ENCODE measurements at places on chromosomes 5 and 9.

- no peak for DNase-seq
These were observed 74.9 kb downstream of the C9orf152 start for GRCh38 chr9:110133059-110133458.

- DNase-seq = peak; percentile 71
These were observed 513 bp downstream of the FAM193B start for GRCh38 chr5:177553671-177554429.

- no peak for DNase-seq
These were observed 586.2 kb upstream of the PTGER4 start for GRCh38 chr5:40093550-40093949.

DNA sequence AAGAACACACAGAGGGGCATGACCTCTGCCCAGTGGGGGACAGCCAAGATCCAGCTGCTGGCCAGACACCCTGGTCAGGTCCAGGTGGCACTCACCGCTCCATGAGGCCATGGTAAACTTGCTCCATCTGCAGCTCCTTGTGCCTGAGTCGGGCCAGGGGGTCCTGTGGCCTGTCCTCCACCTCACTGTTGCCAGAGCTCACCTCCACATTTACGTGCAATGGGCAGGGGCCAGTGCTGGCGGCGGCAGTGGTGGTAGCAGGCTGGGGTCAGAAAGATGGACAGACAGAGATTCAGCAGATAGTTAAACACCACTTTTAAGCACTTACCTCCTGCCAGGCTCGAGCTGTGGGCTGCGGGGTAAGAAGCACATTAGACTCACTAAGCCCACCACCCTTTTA lies 28.0 kb downstream of the AKNA start:
- no peak for DNase-seq

DNA sequence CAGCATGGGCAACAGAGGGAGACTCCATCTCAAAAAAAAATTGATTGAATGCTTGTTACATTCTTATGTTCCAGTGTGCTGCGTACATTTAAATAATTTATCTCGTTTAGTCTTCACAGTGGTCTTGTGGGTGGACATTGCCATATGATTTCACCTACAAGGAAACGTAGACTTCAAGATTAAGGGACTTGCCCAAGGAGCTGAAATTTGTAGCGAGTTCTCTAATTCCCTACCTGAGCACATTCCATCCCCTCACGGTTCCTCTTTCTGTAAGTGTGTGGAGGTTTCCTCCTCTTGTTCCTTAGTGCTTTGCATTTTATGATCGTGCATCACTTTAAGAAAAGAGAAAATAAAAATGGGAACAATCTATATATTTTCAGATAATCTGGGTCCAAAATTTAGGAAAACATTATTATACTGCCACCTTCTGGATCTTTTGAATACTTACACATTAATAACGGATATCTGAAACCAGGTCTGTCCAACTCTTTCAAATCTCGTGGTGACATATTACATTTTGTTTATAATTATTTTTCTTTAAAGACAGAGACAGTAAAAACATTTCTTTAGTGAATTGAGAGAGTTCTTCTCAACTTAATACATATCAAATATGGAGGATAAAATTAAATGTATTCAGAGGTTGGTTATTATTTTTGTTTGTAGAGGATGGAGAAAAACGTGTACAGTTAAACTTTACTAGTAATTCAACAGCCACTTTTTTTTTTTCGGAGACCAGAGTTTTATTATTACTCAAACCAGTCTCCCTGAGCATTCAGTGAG lies 29.9 kb upstream of the C7 start:
- DNase-seq = no peak

- no peak for DNase-seq
These were observed 824 bp downstream of the TMEM245 start for GRCh38 chr9:109118808-109119438.

DNA sequence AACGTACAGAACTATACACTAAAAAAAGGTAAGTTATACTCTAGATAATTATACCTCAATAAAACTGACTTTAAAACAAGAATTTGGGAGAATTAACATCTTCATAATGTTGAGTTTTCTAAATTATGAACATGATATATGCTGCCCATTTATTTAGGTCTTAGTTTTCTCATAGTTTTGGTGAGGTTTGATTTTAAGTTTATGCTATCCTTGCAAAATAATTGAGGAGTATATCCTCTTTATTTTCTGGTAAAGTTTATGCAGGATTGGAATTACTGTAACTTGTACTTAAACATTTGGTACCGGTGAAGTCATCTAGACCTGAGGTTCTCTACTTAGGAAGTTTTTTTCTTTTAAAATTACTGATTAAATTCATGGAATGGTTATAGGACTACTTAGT lies 38.9 kb upstream of the RNU6ATAC start:
- no peak for DNase-seq

Data from ecto neural progenitor cell (in vitro differentiated cells).